SK-N-MC (cell line): ENCODE measurements at places on chromosomes 1 and 21.

GRCh38 chr21:43775795-43776430 is at the start of gene CSTB:
Gene CSTB (minus strand): TSS chr21:43776308. CDS start chr21:43776269, 39 bp downstream.
- DNase-seq = no peak

GRCh38 chr1:119621705-119622104 is 26.4 kb downstream of the ZNF697 start:
- no peak for DNase-seq

DNA sequence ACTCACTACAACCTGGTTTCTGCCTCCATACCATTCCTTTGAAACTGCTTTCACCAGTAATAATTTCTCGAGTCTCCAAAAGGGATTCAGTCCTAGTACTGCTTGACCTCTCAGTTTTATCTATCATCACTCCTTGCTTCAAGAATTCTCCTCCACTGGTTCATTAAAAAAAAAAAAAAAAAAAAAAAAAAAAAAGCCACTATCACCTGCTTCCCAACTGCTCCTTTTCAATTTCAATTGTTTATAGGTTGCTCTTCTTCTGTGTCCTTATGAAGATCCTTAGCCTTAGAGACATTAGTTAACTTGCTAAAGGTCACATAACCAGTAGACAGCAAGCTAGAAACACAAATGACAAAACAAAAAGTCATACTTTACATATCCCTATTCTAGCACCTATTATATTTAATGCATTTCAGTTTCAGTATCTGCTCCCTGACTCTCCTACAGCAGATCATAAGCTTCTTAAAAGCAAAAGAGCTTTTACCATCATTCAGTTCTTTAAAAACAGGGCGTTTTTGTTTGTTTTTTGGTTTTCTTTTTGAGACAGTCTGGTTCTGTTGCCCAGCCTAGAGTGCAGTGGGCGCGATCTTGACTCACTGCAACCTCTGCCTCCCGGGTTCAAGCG is 7.1 kb downstream of the NRDC start:
- DNase-seq = no peak

- DNase-seq = no peak
Observed at GRCh38 chr1:157966031-157966537, 27.4 kb upstream of the KIRREL1 start.

- DNase-seq = no peak
Observed at GRCh38 chr21:26777166-26777565, 68.0 kb downstream of the ADAMTS1 start.
